ENCODE measurements at places on chromosomes 7 and 10. TPM values are rescaled to one million over a fixed set of nuclear protein-coding genes. Genes with fewer than 3 reads are reported as not detected.

GRCh38 chr10:101708870-101709269, 13.9 kb upstream of the FBXW4 start:
- H3K27me3 ChIP-seq: 0 out of 2 replicates have a peak, but pooled peaks cover 2% of the 10 kb centered on the region
- DNase-seq: no peak
- peaks cover 26% of the 10 kb centered on the region for H3K4me1 ChIP-seq

DNA sequence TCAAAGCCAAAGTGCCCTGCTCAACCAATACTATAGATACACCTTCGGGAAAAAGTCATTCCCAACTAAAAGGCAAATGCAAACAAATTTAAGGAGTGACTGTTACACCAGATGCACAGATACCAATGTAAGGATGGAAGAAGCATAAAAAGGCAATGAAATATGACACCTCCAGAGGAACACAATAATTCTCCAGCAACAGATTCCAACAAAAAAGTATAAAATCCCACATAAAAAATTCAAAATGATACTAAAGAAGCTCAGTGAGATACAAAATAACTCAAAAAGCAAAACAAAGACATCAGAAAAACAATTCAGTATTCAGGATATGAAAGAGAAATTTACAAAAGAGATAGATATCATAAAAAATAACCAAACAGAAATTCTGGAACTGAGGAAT, 44.1 kb upstream of the ASAH2 start:
- no peaks in the 10 kb centered on the region for H3K4me1 ChIP-seq
- H3K36me3 ChIP-seq: peaks cover 5% of the 10 kb centered on the region
- H3K27me3 ChIP-seq: no peaks in the 10 kb centered on the region

DNA sequence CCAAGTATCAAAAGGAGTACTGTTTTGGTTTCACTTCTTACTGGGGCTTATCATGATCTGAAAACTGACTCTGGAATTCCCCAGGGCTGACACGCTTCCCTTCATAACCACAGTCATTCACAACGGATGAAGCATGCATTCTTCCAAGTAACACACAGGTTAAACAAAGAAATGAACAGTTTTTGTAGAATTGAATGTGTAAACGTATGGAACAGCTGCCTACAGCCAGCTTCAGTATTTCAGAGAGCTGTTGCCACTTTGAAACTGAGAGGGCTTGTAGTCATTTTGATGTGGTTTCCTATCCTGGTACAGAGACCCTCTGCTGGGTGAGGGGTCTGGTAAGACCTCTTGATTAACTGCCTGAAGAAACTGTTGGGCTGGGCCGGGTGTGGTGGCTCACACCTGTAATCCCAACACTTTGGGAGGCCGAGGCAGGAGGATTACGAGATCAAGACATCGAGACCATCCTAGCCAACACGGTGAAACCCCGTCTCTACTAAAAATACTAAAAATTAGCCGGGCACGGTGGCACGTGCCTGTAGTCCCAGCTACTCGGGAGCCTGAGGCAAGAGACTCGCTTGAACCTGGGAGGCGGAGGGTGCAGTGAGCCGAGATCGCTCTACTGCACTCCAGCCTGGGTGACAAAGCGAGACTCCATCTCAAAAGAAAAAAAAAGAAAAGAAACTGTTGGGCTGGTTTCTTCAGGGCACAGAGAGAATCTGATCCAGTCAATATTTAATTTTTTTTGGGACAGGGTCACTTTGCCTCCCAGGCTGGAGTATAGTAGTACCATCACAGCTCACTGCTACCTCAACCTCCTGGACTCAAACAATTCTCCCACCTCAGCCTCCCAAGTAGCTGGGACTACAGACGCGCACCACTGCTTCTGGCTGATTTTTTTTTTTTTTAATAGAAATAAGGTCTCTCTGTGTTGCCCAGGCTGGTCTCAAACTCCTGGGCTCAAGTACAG, 4.7 kb downstream of the NFE2L3 start:
- H3K27ac ChIP-seq: peak overlapping the region; percentile 86
- H3K27me3 ChIP-seq: no peaks in the 10 kb centered on the region
- peaks cover 75% of the 10 kb centered on the region for H3K4me1 ChIP-seq
- no peaks in the 10 kb centered on the region for H3K36me3 ChIP-seq
- peak; percentile 85 for DNase-seq

Gene SHH
- total RNA-seq: not detected

Gene CCSER2
- 42.1 TPM for total RNA-seq

Gene ASB15
- not detected for total RNA-seq
